ENCODE measurements at places on chromosomes 6 and 20. TPM values are rescaled to one million over a fixed set of nuclear protein-coding genes. Genes with fewer than 3 reads are reported as not detected.

Gene RUNX2
- total RNA-seq: 0.26 TPM

Gene WFDC2
- 59.6 TPM for total RNA-seq

Gene HLA-DQB1
- 39.2 TPM for total RNA-seq

Gene SAMD5
- total RNA-seq: 0.29 TPM

- no peaks in the 10 kb centered on the region for H3K4me1 ChIP-seq
- H3K4me3 ChIP-seq: no peak overlapping the region
- no peaks in the 10 kb centered on the region for H3K36me3 ChIP-seq
- no peak for DNase-seq
These were observed 39.1 kb upstream of the ARHGAP18 start for GRCh38 chr6:129748901-129749748.

DNA sequence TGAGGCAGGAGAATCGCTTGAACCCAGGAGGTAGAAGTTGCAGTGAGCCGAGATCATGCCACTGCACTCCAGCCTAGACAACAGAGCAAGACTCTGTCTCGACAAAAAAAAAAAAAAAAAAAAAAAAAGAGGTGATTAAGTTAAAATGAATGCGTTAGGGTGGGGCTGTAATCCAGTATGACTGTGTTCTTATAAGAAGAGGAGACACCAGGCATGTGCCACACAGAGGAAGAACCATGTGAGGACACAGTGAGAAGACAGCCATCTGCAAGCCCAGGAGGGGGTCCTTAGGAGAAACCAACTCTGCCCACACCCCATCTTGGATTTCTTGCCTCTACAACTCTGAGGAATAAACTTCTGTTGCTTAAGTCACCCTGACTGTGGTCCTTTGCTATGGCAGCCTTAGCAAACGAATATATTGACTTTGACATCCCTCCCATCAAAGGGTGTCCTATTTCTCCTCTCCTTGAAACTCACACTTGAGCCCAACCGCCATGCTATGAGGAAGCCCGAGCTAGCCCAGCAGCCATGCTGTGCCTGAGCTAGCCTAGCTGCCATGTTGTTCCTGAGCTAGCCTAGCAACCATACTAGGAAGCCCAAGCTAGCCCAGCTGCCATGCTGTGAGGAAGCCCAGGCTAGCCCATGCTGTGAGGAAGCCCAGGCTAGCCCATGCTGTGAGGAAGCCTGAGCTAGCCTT, 15.8 kb upstream of the PPP1R16B start:
- no peak overlapping the region for H3K4me3 ChIP-seq
- no peaks in the 10 kb centered on the region for H3K27me3 ChIP-seq

DNA sequence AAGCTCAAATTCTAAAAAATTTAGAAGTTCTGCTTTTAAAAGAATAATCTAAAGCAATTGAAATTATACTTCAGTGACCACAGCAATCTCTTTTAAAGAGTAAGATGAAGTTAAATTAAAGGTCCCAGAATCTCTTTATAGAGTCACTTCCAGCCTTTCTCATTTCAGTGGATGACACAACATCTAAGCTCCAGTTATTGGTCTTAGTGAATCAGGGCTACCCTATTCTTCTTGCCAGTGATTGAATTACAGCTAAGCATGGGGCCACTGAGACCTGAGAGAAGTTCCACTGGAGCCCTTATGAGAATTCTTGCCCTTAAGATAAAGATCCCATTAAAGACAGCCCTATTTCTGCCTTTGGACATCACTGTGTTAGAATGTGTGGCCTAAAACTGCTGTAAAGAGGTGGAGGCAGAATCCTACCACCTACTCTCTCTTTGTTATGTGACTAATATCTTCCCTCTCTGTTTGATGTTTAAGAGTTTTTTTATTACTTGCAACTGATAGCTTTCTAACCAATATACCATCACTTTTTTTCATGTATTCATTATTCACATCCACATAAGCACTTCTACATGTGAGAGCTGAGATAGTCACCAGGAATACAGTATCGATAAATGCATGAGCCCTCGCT, 128.6 kb downstream of the UNC5CL start:
- DNase-seq: no peak
- no peaks in the 10 kb centered on the region for H3K27me3 ChIP-seq
- no peaks in the 10 kb centered on the region for H3K36me3 ChIP-seq
- H3K4me3 ChIP-seq: no peak overlapping the region

GRCh38 chr6:3325210-3325609, 66.5 kb downstream of the PSMG4 start:
- H3K27ac ChIP-seq: no peak overlapping the region
- peaks cover 13% of the 10 kb centered on the region for H3K36me3 ChIP-seq
- no peaks in the 10 kb centered on the region for H3K27me3 ChIP-seq
- peaks cover 8% of the 10 kb centered on the region for H3K4me1 ChIP-seq
- no peak overlapping the region for H3K4me3 ChIP-seq

DNA sequence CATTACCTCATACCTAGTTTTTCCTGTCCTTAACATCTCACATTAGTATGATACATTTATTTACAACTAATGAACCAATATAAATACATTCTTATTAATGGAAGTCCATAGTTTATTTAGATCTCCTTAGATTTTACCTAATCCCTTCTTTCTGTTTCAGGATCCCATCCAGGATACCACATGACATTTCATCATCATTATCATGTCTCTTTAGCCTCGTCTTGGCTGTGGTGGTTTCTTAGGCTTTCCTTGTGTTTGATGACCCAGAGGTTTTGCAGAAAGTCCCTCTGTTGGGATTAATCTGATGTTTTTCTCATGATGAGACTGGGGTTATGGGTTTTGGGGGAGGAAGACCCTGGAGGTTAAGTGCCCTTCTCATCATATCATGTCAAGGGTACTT, 89.3 kb upstream of the IYD start:
- no peak overlapping the region for H3K27ac ChIP-seq
- no peaks in the 10 kb centered on the region for H3K4me1 ChIP-seq
- no peaks in the 10 kb centered on the region for H3K27me3 ChIP-seq
- H3K36me3 ChIP-seq: no peaks in the 10 kb centered on the region
- no peak for DNase-seq
- no peak overlapping the region for H3K4me3 ChIP-seq

DNA sequence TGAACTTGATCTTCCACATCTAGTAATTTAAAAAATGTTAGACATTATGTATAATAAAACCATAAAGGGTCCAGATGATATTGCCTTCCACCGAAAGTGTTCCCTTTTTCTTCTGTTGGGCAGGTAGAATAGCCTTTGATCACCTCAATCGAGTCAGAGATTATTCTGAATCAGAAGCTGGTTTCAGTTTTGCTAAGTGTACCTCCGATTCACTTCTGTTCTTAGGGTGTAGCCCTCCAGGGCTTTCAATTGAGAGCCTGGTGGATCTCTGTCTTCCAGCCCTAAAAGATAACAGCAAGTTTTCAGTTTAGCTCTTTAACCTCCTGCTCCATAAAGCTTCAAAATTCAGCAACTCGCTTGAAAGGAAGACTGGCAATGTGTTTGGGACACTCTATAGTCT, 21.1 kb upstream of the AIG1 start:
- no peaks in the 10 kb centered on the region for H3K27me3 ChIP-seq
- H3K27ac ChIP-seq: no peak overlapping the region
- no peak overlapping the region for H3K4me3 ChIP-seq

Data from H9 (cell line).